ENCODE measurements at places on chromosomes 11 and 22. TPM values are rescaled to one million over a fixed set of nuclear protein-coding genes. Genes with fewer than 3 reads are reported as not detected.

GRCh38 chr11:114036147-114036811 is 23.2 kb upstream of the ZBTB16 start:
- peak; percentile 94 for DNase-seq

GRCh38 chr11:130512662-130513061 is 64.2 kb downstream of the ADAMTS15 start:
- no peak for DNase-seq

DNA sequence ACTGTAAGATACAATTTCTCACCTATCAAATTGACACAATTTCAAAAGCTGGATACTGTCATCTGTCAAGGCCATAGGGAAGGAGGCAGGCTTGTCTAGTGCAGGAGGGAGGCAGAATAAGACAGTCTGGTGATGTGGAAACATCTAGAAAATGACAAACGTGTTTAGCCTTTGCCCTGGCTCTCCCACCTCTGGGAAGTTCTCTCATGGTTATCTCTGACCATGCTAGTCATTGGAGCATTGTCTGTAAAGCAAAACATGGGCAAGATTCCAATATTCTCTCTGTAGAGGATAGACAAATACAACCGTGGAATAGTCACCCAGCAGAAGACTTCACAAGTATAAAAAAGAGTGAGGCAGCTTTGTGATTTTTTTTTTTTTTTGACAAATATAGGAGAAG is 9.1 kb upstream of the SERHL2 start:
- no peak for DNase-seq

- no peak for DNase-seq
Measured at GRCh38 chr11:70675697-70676374, 277.5 kb downstream of the CTTN start.

- no peak for DNase-seq
Measured at GRCh38 chr11:9642894-9643293, 21.0 kb upstream of the SWAP70 start.

DNA sequence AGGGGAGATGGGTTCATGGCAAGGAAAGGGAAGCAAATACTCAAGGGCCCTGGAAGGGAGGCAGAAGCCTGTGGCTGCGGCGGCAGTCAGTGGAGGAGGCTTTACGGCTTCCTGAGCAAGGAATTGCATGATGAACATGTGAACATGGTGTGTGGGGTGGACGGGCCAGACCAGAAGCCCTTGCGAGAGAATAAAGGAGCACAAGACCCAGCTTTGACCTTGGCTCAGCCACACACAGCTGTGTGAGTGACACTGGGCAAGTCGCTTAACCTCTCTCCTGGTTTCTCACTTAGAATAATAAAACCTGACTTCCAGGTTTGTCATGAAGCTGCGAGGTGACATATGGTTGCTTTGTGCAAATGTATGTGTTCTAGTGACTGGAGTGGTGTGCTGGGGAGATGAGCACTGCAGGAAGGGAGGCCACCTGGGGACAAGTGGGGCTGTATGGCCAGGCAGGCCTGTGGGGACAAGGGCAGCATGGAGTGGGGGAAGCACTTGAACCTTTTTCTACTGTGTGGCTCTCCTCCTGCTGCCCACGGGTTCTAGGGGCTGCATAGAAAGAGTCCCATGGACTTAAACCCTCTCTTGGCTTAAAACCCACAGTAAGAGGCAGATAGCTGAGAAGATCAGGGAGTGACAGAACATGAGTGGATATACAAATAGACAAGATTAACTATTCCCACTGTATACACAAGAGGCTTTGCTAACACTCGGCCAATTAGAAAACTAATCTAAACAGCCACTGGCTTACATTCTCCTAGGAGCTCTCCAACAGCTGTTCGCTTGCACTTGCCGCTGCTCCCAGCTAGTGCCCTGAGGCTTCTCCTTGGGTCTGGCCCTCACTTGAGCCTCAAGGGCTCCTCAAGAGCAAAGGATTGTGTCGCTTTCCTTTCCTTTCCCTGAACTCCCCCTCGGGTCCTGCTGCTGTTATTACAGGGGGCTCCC is 67.3 kb upstream of the CDON start:
- no peak for DNase-seq

- no peak for DNase-seq
Measured at GRCh38 chr22:21766691-21767462, 31.3 kb upstream of the YPEL1 start.

DNA sequence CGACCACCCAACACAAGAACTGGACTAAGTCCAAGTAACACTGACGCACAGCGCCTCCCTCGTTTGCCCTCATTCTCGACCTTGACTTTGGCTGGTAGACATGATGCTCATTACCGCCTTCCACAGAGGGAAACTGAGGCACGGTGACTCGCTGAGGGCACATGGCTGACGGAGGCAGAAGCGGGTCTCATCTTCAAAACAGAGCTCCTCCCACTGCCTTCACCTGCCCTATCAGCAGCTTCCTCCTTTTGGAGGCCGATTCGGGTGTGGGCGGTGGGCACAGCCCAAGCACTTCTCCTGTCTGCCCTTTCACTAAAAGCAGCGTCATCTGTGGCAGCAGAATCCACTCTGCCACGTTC is 2.0 kb upstream of the KMT5B start:
- no peak for DNase-seq

DNA sequence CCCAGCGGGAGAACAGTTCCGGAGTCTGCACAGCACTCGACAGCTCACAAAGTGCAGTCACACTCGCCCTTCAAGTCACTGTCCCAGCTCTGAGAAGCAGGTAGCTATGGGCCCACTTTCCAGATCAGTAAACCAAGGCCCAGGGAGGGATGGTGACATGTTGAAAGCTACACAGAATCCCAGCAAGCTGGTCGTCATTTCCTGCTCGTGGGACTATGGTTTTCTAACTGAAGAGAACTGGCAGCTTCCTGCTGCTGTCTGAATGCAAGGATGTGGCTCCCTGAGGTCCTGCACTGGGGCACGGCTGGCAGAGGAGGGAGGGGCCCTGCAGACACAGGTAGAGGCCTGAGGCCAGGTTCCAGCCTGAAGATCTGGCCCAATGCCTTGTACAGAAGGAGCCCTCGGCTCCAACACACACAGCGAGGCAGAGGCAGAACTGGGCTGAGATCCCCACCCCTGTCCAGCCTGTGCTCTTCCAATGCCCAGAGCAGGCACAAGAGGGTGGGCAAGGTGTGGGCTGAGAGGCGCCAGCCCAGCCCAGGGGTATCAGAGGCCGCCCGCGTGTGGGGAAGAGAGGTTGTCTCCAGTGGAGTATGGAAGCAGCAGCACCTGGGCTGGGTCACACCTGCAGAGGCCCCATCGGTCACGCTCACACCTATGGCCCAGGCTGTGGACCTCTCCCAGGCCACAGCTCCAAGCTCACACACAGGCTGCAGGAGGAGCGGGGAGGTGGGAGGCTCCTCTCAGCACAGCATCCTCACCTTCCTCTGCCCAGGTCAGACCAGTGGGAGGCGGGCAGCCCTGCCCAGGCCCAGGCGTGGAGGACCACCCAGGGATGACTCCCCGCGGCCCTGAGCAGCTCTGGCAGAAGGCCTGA is 119.2 kb downstream of the PHF21B start:
- peak; percentile 86 for DNase-seq

DNA sequence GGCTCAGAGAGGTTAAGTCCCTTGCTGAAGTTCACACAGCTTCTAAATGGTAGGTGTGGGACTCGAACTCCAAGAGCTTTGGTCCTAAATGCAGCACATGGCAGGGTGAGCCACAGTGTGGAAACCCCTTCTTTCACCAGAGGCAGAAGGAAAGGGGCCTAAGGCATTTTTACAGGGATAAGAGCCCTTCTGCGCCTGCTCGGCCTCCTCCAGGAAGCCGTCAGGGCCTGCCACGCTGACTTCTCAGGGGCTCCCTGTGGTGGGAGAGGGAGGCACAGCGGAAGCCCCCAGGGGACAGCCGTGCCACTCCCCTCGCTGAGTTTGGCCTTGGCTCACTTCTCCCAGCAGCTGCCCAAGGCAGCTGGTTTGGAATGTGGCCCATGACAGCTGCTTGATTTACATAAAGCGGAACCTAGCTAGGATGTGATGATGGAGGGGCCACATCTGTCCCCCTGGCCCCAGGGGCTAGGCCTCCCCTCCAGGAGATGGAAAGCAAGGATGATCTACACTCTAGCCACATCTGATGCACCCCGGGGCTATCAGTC is 35.4 kb downstream of the CD82 start:
- DNase-seq, result no peak

- no peak for DNase-seq
Measured at GRCh38 chr11:91513734-91514133, 710.9 kb upstream of the FAT3 start.

GRCh38 chr11:62122076-62122475 is 1.7 kb upstream of the INCENP start:
- DNase-seq, result peak; percentile 24

DNA sequence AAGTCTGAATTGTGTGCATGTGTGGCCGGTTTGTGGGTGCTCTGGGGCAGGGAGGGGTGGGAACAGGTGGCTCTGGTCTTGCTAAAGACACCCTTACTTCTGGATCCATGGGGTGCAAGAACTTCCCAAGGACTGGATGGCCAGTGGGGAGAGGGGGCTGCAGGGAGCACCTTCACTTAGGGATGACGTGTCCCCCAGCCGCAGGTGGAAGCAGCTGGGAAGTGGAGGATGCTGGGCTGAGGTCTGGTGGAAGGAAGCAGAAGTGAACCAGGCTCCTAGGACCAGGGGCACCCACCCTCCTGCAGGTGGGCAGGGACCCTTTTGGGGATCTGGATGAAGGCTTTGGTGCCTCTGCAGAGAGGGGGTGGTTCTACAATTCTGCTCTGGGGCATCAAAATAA is 9.9 kb upstream of the MIEF1 start:
- no peak for DNase-seq

DNA sequence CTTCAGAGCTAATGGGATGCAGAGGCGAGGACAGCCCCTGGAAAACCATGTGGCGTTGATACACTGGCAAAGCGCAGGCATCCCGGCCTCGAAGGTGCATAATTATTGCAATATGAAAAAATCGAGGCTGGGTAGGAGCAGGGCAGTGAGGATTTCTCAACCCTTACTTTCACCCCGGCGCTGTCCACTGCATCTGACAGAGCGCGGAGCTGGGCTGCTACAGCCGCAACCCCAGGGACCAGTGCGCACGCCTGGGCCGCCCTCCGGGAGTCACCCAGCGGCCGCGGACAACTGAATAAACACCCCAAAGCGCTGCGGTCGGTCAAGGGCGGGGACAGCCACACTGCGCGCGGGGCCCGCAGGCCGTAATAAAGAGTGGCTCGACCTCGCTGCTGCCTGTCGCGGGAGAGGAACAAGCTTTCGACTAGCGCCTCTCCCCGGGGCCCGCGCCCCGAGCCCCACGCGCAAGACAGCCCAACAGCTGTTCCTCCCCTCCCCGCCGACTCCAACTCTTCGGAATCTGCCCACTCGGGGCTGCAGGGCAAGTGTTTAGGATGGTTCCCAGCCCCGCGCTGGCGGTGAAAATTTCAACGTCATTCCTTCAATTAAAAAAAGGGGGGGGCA is 3.6 kb upstream of the WT1 start:
- no peak for DNase-seq

DNA sequence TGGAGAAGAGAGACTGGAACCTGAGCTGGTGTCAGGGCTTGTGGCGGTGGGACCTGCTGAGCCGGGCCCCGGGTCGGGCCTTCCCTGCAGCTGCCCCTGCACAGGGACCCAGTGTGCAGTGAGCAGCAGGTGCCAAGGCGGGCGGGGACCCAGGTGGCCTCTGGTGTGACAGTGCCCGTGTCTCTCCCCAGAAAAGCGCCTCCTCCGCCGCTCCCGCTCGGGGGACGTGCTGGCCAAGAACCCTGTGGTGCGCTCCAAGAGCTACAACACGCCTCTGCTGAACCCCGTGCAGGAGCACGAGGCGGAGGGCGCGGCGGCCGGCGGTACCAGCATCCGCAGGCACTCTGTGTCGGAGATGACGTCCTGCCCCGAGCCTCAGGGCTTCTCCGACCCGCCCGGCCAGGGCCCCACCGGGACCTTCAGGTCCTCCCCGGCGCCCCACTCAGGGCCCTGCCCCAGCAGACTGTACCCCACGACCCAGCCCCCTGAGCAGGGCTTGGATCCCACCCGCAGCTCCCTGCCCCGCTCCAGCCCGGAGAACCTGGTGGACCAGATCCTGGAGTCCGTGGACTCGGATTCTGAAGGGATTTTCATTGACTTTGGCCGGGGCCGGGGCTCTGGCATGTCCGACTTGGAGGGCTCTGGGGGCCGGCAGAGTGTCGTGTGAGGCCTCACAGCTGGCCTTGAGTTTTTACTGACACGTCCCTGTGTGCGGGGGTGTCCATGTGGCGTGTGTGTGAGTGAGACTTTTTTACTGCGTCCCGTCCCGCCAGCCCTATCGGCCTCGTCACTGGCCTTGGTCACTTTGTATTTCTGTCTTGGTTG is 15.6 kb upstream of the ARHGAP8 start:
- DNase-seq, result no peak

GRCh38 chr11:38687008-38687407 is 2089.0 kb upstream of the RAG2 start:
- DNase-seq, result no peak

Gene MS4A15
- not detected for total RNA-seq

Gene LUZP2
- 0.32 TPM for total RNA-seq

Gene SLC22A9
- not detected for total RNA-seq

Gene HTR3A
- total RNA-seq, result not detected

Gene HORMAD2
- total RNA-seq, result not detected

Gene ABCC8
- 0.58 TPM for total RNA-seq

Gene PARVG
- total RNA-seq, result 23.0 TPM

Measured in mesenteric fat pad (tissue), 1 donor.